ENCODE measurements at places on chromosomes 1 and 21.

GRCh38 chr1:93702111-93702827 is 20.6 kb upstream of the BCAR3 start:
- H3K36me3 ChIP-seq: no peaks in the 10 kb centered on the region
- no peak for DNase-seq
- H3K4me3 ChIP-seq: no peak overlapping the region
- no peaks in the 10 kb centered on the region for H3K4me1 ChIP-seq
- no peaks in the 10 kb centered on the region for H3K27me3 ChIP-seq

GRCh38 chr1:182568647-182569284 is 20.3 kb downstream of the RNASEL start:
- H3K27me3 ChIP-seq: no peaks in the 10 kb centered on the region
- no peaks in the 10 kb centered on the region for H3K4me1 ChIP-seq
- H3K27ac ChIP-seq: no peak overlapping the region
- H3K4me3 ChIP-seq: no peak overlapping the region

GRCh38 chr1:1406101-1406820 is 832 bp downstream of the MRPL20 start:
- peaks cover 7% of the 10 kb centered on the region for H3K4me1 ChIP-seq
- peak overlapping the region; percentile 87 for H3K4me3 ChIP-seq
- no peaks in the 10 kb centered on the region for H3K36me3 ChIP-seq
- H3K27me3 ChIP-seq: no peaks in the 10 kb centered on the region
- H3K27ac ChIP-seq: peak overlapping the region; percentile 91
- DNase-seq: no peak

- peak overlapping the region; percentile 15 for H3K27ac ChIP-seq
- DNase-seq: no peak
- H3K4me1 ChIP-seq: peaks cover 10% of the 10 kb centered on the region
- H3K36me3 ChIP-seq: no peaks in the 10 kb centered on the region
- H3K27me3 ChIP-seq: no peaks in the 10 kb centered on the region
Observed at GRCh38 chr1:151542710-151543129, 2.6 kb downstream of the TUFT1 start.

- H3K4me3 ChIP-seq: no peak overlapping the region
- H3K27me3 ChIP-seq: no peaks in the 10 kb centered on the region
- H3K4me1 ChIP-seq: no peaks in the 10 kb centered on the region
Observed at GRCh38 chr1:239635276-239635675, 248.9 kb downstream of the CHRM3 start.

DNA sequence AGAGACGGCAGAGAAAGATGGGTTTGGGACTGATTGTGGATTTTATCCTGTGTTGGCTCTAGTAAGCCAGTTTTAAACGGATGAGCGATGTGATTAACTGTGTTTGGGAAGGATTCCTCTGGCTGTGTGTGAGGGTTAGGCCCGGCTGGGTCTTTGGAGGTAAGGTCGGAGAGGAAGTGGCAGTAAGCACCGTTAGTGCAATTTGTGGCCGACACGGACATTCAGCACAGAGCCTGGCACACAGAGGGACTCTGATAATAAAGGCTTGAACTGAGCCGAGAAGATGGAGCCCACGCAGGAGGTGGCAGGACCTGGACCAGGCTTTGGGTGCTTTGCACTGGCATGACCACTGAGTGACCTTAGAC is 1.3 kb downstream of the MTFR1L start:
- no peaks in the 10 kb centered on the region for H3K36me3 ChIP-seq
- H3K27ac ChIP-seq: peak overlapping the region; percentile 93
- H3K4me3 ChIP-seq: peak overlapping the region; percentile 88
- no peaks in the 10 kb centered on the region for H3K27me3 ChIP-seq

- peak overlapping the region; percentile 94 for H3K4me3 ChIP-seq
- peak overlapping the region; percentile 98 for H3K27ac ChIP-seq
- H3K27me3 ChIP-seq: no peaks in the 10 kb centered on the region
- no peaks in the 10 kb centered on the region for H3K36me3 ChIP-seq
- DNase-seq: no peak
Observed at GRCh38 chr1:156498432-156499193, 2.0 kb downstream of the MEF2D start.

GRCh38 chr21:23155281-23155680 is 2157.1 kb downstream of the NCAM2 start:
- H3K27me3 ChIP-seq: no peaks in the 10 kb centered on the region
- H3K27ac ChIP-seq: no peak overlapping the region

DNA sequence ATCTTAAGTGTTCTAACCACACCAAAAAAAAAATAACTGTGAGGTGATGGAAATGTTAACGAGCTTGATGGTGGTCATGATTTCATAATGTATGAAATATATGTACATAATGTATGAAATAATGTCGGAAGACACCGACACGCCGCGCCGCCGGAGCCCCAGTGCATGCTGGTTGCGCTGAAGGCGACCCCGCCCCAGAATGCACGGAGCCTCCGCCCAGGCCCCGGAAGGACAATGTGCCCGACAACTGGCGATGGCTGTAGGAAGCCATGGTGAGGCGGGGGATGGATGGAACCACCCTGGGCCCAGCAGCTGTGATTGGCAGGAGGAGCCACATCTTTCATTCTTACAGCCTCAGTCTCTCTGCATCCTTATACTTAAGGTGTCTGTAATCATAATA is 7.4 kb downstream of the OR2T10 start:
- H3K36me3 ChIP-seq: no peaks in the 10 kb centered on the region
- H3K27ac ChIP-seq: no peak overlapping the region
- H3K27me3 ChIP-seq: no peaks in the 10 kb centered on the region
- no peak overlapping the region for H3K4me3 ChIP-seq
- no peaks in the 10 kb centered on the region for H3K4me1 ChIP-seq
- no peak for DNase-seq

DNA sequence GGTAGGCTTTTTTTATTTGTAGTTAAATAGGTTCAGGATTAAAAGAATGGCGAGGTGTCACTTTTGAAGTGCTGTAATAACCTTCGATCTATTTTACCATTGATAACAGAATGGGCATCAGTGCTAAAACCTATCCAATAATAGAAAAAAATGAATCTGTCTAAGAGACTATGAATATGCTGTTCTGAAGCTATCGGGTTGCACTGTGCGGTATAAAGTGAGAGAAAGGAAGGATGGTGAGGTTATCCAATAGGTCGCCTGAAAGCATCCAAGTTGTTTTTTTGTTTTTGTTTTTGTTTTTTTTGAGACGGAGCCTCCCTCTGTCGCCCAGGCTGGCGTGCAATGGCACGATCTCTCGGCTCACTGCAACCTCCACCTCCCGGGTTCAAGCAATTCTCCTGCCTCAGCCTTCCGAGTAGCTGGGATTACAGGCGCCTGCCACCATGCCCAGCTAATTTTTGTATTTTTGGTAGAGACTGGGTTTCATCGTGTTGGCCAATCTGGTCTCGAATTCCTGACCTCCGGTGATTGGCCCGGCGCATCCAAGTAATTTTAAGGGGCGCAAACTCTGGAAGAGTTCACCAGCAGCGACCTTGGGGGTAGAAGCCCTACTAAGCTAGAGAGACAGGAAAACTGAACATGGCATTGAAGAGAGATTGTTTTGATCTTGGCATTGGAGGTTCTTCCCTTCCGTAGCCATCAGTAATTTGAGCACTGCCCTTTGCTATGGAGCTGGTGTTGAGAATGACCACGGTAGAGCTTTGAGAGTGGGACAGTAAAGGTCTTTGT is 8.7 kb upstream of the MDM4 start:
- no peaks in the 10 kb centered on the region for H3K27me3 ChIP-seq
- H3K36me3 ChIP-seq: no peaks in the 10 kb centered on the region
- H3K4me1 ChIP-seq: no peaks in the 10 kb centered on the region
- no peak for DNase-seq
- H3K27ac ChIP-seq: peak overlapping the region; percentile 85

- no peaks in the 10 kb centered on the region for H3K36me3 ChIP-seq
- no peak for DNase-seq
- H3K27me3 ChIP-seq: no peaks in the 10 kb centered on the region
Observed at GRCh38 chr1:202989879-202990278, 17.3 kb upstream of the TMEM183A start.

GRCh38 chr1:213179784-213180183 is 128.7 kb downstream of the RPS6KC1 start:
- H3K4me3 ChIP-seq: no peak overlapping the region
- no peaks in the 10 kb centered on the region for H3K36me3 ChIP-seq
- no peak for DNase-seq
- H3K27ac ChIP-seq: no peak overlapping the region
- H3K27me3 ChIP-seq: no peaks in the 10 kb centered on the region
- no peaks in the 10 kb centered on the region for H3K4me1 ChIP-seq

DNA sequence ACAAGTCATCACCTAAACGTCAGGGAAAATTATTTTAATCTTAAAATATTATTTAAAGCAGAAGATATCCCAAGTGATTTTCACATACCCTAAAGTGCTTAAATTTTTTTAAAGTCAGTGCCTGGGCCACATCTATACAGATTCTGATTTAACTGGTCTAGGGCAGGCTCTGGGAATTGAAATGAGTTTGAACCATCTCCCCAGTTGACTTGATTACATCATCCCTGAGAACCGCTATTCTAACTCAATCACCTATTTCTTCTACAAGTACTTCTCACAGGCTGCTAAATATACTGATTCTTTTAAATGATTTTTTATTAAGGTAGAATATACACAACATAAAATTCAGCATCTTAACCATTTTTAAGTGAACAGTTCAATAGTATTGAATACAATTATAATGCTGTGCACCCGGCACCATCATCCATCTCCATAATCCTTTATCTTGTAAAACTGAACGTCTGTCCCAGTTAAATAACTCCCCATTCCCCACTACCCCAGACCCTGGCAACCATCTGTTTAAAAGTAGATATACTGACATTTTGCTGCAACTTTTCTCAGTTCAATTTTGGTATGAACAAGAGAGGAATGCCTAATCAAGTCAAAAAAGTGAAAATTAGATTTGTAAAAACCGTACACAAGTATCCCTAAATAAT is 19.5 kb downstream of the GART start:
- no peaks in the 10 kb centered on the region for H3K27me3 ChIP-seq
- H3K4me3 ChIP-seq: no peak overlapping the region
- H3K27ac ChIP-seq: no peak overlapping the region
- no peaks in the 10 kb centered on the region for H3K36me3 ChIP-seq

Measured in breast epithelium (tissue), 4 donors.